ENCODE measurements at places on chromosomes 13 and 19.

DNA sequence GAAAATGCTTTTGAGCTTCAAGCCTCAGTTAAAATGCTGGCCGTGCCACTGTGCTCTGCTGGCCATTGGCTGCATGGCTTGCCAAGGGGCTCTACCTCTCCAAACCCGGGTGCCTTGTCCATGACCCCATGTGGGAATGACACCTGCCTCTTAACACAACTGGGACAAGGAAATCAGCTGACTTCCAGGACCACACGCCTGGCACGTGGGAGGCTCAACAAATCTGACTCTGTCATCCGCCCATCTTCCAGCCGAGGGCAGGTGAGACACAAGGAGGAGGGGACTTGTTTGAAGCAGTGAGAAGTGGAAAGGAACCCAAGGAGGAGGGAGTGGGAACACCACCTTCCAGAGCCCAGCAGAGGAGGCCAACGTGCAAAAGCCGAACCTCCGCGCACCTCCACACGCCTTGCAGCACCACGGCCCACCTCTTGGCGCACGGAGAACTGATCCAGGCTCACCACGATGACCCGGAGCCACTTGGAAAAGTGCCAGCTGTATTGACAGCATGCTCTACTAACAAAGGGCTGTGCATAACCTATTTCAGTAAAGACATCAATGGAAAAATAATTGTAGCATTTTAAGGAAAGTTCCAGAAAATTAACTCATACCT is 38.3 kb downstream of the COL4A1 start:
- no peak for DNase-seq

DNA sequence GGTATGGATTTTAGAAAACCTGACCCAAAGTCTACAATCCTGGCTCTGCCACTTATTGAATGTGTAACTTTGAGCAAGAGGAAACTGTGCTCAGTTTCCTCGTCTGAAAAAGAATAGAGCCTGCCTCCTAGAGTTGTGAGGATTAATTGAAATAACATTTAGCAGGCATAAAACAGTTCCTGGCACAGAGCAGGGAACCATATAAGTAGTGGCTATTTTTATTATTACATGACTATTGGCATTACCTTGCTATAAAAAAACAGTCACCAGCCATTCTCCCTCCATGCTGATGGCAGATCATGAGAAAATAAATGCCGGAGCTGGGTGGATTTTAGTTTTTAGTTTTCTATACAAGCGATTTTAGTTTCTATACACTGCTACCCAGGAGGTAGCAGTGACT is 5.8 kb downstream of the DOCK9 start:
- no peak for DNase-seq

DNA sequence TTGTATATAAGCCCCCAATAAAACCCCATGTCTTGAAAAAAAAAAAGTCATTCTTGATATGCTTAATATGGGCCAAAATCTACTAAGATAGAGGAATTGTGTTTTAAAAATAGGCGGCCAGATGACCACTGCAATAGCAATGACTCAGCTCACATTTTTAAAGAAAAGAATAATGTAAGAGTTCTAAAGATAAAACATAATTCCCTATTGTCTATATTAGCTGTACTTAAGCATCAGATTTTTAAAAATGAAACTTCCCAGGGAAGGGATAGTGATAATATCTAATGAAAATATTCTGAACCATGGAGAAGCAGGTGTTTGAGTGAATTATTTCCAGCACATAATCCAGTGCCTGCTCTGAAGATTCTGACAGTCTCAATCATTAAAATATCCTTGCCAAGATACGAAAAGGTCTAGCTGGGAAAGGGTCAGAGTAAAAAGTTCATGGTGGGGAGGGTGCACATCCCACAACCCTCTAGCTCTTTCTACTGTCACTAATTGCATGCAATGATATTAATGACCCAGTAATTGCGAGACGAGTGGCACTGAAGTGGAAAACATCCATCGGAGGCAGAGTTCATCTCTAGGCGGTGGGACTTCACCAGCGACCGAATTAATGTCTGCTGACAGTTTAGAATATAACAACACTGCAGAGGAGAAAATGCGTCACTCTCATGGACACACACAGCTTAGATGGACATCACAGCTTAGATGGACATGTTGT is 31.6 kb downstream of the EFNB2 start:
- no peak for DNase-seq

- peak; percentile 34 for DNase-seq
These were observed 1.0 kb upstream of the CEACAM1 start for GRCh38 chr19:42529248-42529764.

- DNase-seq = no peak
These were observed 280.6 kb downstream of the SHISA2 start for GRCh38 chr13:25771202-25771601.

- DNase-seq = no peak
These were observed 68.4 kb downstream of the F2RL3 start for GRCh38 chr19:16957151-16957701.

GRCh38 chr13:77619655-77620054 is 77.8 kb upstream of the SLAIN1 start:
- no peak for DNase-seq

GRCh38 chr13:111533900-111534683 is 213.7 kb downstream of the TEX29 start:
- DNase-seq = no peak

GRCh38 chr19:29807870-29808405 is 3.9 kb upstream of the CCNE1 start:
- DNase-seq = no peak

GRCh38 chr13:50846861-50847475 is 3.5 kb upstream of the DLEU7 start:
- DNase-seq = no peak

DNA sequence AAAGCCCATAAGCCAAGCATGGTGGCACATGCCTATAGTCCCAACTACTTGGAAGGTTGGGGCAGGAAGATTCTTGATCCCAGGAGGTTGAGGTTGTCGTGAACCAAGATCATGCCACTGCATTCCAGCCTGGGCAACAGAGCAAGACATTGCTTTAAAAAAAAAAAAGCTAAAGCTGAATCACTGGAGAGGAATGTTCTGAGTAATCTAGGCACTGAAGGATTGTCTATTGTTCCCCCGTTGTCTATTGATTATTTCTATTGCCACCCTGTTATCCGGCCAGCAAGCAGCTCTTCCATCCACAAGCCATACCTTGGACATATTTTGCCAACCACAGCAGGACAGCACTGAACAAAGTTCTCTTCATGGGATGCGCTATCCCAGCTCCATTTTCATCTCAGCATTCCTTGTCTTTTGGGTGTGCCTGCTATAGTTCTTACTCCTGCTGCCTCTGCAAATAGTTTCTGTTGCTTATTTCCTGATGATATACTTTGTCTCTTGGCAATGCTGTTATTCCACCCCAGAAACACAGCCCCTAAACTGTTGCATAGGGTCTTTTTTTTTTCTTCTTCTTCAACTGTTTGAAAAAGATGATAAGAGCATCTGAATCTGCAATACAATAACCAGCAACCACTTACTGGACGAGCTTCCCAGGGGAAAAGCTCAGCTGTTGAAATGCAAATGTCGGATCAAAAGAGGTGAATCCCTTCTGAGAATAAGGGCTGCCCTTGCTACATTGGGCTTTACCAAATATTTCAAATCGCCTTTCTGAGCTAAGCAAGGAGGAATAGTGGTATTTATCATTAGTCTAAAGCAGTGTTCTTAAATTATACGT is 22.2 kb upstream of the SIAH3 start:
- no peak for DNase-seq

- DNase-seq = no peak
These were observed 1.1 kb downstream of the FPR1 start for GRCh38 chr19:51750400-51751094.

DNA sequence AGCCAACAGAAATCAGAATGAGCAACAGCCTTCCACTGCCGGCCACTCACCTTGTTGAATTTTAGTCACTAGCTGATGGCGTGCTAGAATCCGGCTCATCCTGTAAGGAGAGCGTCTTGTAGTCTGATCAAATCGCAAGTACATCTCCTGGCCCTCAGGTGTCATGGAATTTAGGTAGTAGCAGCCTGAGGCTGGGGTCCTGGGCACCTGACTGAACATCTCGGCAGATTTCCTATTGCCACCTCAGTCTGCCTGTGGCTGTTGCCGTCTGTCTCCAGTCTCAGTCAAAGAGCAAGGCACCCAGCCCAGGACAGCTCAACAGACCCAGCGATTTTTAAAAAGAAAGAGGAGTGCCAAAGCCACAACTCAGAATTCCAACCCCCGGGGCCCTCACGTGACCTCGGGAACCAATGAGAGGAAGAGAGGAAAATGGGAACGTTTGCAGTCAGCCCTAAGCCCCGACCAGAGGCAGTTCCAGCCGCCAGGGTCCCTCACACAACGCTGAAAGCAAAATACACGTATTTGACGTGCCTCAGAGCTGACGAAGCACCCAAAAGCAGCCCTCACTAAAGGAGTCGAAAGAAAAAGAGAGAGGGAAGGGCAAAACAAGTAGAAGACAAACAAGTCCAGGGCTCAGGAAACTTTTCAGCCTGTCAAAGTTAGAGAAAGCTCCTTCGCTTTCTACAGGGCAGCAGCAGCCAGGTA is at the start of gene STARD13:
TSS of gene STARD13 (minus strand) at position 336 of the 705 bp plus-strand sequence. CDS start at position 219, 117 bp downstream.
- DNase-seq = no peak

GRCh38 chr19:3932931-3933810 is at the start of gene NMRK2:
NMRK2 (plus strand) TSS chr19:3933069; CDS start chr19:3933672, 603 bp downstream.
- DNase-seq = no peak

DNA sequence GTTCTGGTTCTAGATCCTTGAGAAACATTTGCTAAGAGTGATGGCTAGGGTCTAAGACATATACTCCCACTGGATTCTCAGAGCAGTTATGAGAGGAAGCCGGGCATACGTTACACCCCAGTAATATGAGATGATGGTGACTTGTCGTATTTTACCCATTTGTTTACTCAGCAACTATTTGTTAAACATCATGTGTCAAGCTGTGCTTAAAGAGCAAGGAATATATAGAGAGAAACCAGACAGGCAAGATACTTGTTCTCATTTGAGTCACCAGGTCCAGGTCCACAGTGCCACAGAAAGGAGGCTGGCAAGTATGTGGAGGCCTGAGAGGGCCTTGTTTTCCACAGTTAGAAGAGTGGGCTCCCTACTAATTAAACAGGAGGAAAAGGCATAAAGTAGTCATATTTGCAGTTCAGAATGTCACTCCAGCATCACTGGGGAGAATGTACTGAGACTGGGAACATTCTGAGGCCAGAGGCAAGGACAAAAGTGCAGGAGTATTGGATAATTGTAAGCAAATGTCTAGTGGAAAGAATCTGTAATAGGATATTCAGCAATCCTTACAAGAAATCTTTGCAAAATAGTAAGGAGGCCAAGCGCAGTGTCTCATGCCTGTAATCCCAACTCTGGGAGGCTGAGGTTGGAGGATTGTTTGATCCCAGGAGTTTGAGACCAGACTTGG is 142.2 kb downstream of the IRS2 start:
- no peak for DNase-seq

- no peak for DNase-seq
These were observed 94.0 kb downstream of the PCDH9 start for GRCh38 chr13:67136157-67136556.

- no peak for DNase-seq
These were observed 292.2 kb upstream of the SLC10A2 start for GRCh38 chr13:103358255-103358932.

DNA sequence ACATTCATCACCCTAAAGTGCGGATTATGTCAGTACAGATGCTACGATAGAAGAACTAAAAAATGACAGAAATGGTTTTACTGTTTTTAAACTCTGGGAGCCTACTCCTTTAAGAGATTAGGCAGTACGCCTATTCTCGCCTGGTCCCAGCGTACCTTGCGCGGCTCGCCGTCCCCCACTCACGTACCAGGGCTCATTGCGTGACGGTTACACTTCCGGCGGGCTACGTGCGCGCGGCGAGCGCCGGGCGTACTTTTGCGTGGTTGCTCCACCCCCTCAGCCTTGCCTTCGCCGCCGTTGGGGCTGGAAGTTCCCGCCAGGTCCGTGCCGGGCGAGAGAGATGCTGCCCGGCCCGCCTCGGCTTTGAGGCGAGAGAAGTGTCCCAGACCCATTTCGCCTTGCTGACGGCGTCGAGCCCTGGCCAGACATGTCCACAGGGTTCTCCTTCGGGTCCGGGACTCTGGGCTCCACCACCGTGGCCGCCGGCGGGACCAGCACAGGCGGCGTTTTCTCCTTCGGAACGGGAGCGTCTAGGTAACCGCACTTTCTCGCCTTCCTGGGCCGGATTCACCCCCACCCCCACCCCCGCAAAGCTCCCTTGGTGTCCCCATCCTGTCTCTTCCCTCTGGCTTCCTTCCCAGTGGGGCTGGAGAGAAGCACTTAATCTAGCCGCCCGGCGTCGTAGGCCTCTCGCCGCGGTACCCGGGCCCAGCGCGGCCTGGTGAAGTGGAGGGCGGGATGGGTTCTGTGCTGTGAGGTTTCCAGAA is at the start of gene NUP58:
TSS of gene NUP58 (plus strand) at position 279 of the 767 bp plus-strand sequence. CDS start at position 428, 149 bp downstream.
- peak; percentile 92 for DNase-seq

DNA sequence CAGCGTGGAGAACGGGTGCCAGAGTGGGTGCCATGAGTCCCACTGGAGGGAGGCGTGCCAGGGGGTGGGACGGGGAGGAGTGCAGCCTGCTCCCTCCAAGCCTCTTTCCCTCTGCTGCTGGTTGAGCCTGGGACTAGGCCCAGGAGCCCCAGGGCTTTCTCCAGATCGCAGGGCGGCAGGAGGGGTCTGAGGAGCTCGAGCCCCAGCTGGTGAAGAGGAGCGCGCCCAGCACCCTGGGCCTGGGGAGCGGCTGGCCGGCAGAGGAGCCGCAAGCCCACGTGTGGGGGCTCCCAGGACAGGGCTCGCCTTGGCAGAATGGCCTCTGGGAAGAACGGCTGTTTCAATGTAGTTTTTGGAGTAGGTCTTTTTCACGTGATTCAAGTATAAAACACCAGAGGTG is 12.2 kb upstream of the DCUN1D2 start:
- no peak for DNase-seq

DNA sequence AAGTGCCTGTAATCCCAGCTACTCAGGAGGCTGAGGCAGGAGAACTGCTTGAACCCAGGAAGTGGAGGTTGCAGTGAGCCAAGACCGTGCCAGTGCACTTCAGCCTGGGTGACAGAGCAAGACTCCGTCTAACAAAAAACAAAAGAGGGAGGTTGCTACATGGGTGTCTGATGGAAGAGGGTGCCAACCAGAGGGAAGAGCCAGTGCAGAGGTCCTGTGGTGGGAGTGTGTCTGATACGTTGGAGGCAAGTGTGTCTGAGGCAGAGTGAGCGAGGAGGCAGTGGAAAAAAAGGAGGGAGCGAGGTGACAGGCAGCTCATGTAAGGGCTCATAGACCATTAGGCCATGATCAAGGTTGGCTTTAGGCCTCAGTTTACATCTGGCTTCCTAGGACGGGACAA is 6.8 kb downstream of the PDE4A start:
- no peak for DNase-seq

GRCh38 chr13:80454245-80454644 is 113.3 kb upstream of the SPRY2 start:
- no peak for DNase-seq

GRCh38 chr19:28519952-28520861 is 692.7 kb downstream of the UQCRFS1 start:
- no peak for DNase-seq

- no peak for DNase-seq
These were observed 7.5 kb upstream of the ARRDC2 start for GRCh38 chr19:18000480-18000914.

- no peak for DNase-seq
These were observed 53.3 kb downstream of the TEX26 start for GRCh38 chr13:30985637-30986205.

Data from hematopoietic multipotent progenitor cell treated with erythropoietin and hydrocortisone succinate and interleukin-3 and kit ligand, for 17 days (in vitro differentiated cells).